ENCODE measurements at places on chromosomes 6 and 20. TPM values are rescaled to one million over a fixed set of nuclear protein-coding genes. Genes with fewer than 3 reads are reported as not detected.

- no peak for DNase-seq
Measured at GRCh38 chr6:120447605-120448004, 886.7 kb downstream of the TBC1D32 start.

- no peak for DNase-seq
Measured at GRCh38 chr20:31638816-31639215, 1.1 kb downstream of the COX4I2 start.

GRCh38 chr6:85041376-85041775 is 277.0 kb upstream of the TBX18 start:
- DNase-seq, result no peak

DNA sequence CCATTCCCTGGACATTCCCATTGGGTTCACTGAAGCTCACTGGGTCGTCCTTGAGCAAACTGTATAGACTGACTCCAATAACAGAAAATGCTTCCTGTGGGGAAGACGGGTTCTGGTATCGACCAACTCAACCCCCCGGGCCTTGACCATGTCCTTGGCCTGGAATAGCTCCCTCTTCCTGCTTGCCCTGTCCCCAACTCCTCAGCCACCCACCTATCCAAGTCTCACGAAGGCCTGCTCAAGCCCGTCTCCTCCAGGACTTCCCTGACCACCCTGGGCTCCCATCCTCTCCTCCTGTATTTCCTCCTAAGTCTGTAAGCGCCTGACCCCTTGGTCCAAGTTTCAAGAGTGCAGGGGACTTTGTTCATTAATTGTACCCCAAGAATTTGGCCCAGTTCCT is 2.8 kb upstream of the HMGA1 start:
- no peak for DNase-seq

Gene ZC3H12D
- under 0.01 TPM for total RNA-seq

Gene HSPA12B
- under 0.01 TPM for total RNA-seq

Gene SSTR4
- total RNA-seq, result not detected

Measured in fibroblast of villous mesenchyme (primary cell).